ENCODE measurements at places on chromosomes 1 and 21.

DNA sequence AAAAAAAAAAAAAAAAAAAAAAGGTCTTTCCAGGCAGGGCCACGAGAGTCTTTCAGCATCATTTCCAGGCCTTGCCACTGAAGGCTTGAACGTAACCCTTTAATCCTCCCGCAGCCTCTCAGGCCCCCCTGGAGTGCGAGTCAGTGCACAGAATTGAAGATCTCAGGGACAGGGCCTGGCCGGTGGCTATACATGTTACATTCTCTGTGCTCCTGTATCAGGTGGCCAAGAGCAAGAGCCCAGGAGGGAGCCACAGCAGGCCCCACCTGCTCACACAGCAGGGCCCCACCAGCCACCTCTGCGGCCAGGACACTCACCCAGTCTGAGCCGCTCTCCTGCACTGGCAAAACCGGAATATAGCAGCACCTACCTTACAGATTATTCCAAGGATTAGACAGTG, 34.1 kb upstream of the SLC25A33 start:
- no peak for DNase-seq

- DNase-seq = no peak
Observed at GRCh38 chr1:96922181-96922580, 200.6 kb downstream of the PTBP2 start.

DNA sequence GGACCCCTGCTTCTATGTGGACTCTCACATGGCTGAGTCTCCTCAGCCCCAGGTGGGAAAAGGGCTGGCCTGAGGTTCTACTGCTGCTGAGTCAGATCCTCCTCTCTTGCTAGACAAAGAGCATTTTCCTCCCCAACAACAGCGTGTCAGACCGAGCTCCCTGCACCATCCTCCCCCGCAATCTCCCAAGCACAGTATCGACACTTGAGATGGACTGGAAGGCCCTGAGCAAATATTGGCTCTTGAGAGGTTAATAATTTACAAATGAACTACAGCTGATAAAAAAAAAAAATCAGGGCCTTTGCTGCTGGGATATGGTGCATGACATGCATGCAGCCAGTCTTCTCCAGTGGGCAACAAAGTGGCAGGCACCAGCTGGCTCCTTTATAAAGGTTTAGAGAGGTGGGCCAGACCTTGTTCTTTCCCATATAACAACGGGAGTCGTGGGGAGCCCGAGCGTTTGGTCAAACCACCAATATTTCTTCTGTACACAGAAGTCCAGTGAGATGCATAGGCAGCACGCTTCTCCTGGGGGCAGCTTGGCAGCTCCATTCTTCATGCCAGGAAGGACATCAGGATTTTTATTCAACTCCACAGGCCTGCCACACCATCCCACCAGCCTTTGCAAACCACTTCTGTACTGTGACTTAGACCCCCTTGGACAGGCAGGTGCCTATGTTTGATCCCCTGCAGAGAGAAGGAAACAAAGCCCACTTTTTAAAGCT, 55.4 kb upstream of the CAMK1G start:
- DNase-seq = no peak

DNA sequence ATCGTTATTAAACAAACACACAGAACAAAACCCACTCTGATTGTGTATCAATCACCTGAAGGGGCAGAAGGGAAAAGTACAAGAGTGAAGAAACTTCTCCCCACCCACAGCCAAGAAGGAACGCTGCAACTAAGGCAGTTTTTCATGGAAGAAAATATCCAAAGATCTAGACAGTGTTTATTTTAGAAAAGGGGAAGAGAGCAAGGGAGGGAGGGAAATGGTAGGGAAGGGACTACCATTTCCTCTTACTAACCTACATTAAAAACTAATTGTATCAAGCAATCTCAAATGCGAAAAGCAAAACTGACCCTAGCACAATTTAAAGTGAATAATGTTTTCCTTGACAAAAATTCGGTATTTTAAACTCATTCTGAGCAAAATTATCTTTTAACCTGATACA, 3.5 kb downstream of the NRIP1 start:
- DNase-seq = no peak

DNA sequence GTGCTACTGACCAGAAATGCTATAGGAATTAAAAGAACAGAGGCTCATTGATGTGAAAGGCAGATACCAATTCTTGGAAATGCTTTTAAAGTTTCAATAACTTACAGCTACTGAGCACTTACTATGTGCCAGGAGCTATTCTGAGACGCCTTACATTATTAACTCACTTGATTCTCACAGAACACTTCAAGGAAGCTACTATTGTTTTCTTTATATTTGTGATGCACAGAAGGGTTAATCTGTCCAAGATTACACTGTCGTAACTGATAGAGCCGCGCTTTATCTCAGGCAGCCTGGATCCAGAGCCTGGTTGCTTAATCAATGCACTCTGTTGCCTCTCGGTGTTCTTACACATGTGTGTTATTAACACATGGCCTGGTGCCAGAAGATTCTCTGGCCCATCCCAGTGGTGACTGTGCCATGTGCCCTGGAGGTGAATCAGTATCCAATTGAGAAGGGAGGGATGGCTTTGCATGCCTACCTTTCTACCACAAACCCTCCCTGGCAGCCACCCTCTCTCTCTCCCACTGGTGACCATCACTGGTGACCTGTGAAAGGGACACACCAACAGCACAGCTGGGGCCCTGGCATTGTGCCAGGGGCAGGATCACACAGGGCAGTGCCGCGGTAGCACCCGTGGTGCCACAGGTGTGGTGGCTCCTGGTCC, 8.8 kb downstream of the FMO1 start:
- DNase-seq = no peak

GRCh38 chr1:18934205-18935000, 22.1 kb downstream of the IFFO2 start:
- DNase-seq = no peak

DNA sequence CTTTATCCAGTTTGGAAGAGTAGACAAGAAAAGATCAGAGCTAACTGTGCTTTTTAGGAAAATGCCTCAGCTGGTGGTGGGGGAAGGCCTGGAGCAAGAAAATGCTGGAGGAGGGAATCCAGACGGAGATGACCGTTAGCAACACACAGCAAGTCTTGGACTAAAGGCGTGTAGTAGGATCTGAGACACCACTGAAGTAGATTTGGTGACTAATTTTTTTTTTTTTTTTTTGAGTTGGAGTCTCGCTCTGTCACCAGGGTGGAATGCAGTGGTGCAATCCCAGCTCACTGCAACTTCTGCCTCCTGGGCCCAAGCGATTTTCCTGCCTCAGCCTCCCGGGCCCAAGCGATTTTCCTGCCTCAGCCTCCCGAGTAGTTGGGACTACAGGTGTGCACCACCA, 41.2 kb downstream of the LPAR3 start:
- no peak for DNase-seq

DNA sequence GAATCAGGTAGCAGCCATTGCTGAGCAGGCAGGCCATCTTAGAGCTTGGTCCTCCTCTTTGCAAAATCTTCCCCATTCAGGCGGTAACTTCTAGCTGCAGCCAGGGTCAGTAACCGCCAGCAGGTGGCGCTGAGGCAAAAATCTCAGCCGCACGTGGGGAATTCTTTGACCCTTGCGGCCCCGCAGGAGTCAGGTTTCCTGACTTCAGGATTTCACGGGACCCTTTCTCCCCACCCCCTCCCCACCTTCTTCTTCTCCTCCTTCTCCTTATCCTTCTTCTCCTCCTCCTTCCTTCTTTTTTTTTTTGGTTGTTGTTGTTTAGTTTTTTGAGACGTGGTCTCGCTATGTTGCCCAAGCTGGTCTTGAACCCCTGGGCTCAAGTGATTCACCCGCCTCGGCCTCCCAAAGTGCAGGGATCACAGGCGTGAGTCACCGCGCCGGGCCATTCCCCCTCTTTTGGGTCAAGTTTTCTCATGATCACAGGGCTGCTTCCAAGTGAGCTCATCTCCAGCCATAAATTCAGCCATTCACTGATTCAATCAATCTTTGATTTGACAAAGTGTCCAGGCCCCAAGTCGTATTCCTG, 33.4 kb upstream of the TENT5B start:
- peak; percentile 63 for DNase-seq

DNA sequence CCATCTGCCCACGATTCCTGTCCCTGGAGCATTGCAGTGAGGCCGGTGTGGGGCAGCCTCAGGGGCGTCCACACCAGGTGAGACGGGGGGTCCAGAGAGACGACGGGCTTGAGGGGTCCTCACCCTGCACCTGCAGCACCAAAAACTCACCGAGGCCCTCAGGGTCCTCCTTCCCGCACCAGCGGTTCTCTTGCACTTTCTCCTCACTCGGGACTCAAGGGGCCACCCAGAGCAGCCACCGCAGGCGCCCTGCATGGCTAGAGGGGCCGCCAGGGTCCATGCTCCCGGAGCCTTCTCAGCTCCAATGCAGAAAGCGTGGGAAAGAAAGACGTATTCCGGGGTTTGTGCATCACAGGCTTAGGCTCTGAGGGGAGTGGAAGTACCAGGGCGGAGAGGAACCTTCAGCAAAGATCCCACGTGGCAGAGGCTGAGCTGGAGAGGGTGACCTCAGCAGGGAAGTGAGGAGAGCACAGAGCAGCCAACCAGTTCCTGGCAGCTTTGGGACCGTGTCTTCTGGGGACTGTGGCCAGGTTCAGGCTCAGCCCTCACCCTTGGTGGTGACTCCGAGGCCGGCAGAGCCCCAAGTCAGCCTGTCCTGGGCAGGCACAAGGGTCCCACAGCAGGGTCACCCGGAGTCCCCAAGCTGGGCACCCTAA, 19.5 kb upstream of the COL6A2 start:
- peak; percentile 35 for DNase-seq

GRCh38 chr1:71618766-71619530, 538.1 kb upstream of the ZRANB2 start:
- DNase-seq = no peak
